Kasumi-1 (cell line): ENCODE measurements at places on chromosomes 1 and 21.
A peak's percentile ranks its signal among the peaks of the same experiment; 100 is the strongest.

GRCh38 chr1:223136086-223136485 lies 7.0 kb downstream of the TLR5 start:
- no peak for DNase-seq

DNA sequence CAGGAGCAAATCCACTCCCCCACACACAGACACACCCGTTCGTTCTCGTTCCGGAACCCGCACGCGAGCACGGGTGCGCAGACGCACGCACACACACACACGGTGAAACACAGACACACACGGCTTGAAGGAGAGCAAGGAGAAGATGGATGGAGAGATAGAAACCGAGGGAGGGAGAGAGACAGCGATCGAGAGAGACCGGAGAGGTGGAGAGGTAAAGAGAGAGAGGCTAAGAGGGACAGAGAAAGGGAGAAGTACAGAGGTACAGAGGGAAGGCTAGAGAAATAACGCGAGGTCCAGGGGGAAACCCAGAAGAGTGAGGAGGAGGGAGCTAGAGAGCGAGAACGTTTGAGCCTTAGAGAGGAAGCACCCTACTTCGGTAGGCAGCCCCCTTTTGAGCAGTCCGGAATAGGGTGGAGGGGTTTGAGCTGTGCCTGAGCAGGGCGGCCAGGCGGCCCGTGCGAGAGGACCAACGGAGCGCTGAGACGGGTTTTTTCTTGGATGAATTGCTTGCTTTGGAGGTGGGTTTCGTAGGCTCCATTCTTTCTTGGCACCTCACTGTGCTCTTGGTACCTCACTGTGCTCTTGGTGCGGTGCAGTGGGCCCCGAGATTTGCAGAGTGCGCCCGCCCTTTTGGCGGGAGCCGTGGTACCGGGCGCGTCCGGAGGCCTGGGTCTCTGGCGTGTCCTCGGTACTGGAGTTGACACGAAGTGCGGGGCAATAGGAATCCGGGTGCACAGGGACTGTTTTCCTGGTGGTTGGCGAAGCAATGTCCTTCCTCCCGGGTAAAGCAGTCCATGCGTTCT lies 88.4 kb upstream of the RHOU start:
- DNase-seq = peak; percentile 84

DNA sequence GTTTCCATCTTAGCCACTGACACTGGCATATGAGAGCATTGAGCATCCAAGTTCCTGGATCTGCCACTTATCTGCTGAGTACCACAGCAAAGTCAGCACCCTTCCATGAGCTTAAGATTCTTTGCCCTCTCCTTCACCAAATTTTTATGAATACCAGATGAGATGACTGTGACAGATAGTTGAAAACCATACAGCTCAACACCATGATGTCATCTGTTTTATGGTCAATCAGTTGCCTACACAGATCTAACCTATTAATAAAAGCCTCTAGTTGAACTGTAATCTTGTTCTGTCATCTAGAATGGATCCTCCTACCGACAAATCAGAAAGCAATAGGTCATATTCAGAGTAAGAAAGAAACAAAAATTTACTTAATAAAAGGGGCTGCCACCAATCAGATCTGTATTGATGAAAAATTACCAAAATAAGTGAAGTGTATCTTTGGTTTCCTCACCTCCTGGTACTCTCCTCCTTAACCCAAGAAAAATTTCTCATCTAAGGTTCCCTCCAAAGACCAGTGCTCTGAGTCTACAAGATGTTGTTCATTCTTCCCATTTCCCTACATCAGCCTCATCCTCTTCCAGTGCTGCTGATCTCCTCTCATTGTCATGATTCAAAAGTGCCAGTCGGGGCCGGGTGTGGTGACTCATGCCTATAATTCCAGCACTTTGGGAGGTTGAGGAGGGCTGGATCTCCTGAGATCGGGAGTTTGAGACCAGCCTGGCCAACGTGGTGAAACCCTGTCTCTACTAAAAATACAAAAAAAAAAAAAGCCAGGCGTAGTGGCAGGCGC lies 138.8 kb upstream of the CTTNBP2NL start:
- no peak for DNase-seq

DNA sequence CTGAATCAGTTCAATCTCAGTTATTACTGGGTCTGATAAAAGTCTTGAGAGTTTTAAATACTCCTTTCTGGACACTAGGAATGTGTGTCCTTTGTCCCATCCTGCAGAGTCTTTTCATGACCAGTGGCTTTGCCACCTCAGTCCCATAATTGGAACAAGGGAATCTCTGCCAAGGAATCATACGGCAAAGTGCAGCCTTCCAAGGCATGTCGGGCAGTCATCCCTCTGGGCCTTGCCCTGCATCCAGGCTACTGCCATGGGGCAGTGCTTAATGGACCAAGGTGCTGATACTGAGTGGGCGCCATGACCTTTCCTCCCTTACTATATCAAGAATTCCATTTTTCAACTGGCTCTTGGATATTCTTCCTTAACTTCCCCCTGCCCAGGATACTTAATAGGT lies 195.3 kb downstream of the ZC3H11B start:
- no peak for DNase-seq

DNA sequence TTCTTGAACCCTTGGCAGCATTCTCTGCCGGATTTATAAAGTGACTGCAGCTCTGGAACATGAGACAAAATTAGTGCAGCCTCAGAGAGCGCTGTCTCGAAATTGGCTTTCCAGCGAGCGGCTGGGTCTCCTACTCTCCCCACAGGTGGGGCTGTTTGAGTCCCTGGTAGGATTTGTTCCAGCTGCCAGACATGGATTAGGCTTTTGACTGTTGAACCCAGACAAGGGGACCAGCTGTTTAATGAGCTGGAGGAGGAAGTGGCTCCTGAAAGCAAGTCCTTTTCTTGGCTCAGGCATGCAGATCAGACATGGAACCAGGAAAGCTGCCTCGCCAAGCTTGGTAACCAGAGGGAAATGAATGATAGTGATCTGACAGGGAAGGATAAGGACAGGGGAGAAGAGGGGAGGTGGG lies 69.6 kb downstream of the UBIAD1 start:
- no peak for DNase-seq

GRCh38 chr1:92797297-92797696 lies 12.4 kb upstream of the EVI5 start:
- DNase-seq = no peak

- DNase-seq = no peak
These were observed 685.9 kb downstream of the MATN1 start for GRCh38 chr1:30037251-30038118.

GRCh38 chr1:154742606-154743005 lies 127.5 kb downstream of the KCNN3 start:
- DNase-seq = no peak

DNA sequence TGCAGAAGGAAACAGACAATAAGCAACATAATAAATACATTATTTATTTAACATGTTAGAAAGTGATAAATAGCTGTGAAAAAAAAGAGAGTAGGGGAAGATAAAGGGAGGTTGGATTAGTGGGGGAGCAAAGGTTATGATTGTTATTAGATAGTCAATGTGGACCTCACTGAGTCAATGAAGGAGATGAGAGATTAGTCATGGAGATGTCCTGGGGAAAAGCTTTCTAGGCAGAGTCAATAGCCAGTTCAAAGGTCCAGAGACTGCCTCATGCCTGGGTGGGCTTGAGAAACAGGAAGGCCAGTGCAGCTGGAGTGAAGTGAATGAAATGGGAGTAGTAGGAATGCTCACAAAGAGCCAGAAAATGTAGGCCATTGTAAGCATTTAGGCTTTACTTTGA lies 187.1 kb upstream of the CACYBP start:
- DNase-seq = no peak

- no peak for DNase-seq
These were observed 117.3 kb upstream of the IRF2BP2 start for GRCh38 chr1:234727018-234727940.

- no peak for DNase-seq
These were observed 9.6 kb downstream of the SLC37A1 start for GRCh38 chr21:42523211-42523610.

GRCh38 chr1:100065183-100065968 lies 67.4 kb downstream of the SASS6 start:
- no peak for DNase-seq
